ENCODE measurements at places on chromosomes 13 and 19. TPM values are rescaled to one million over a fixed set of nuclear protein-coding genes. Genes with fewer than 3 reads are reported as not detected.

The KIR2DL1 gene
- not detected for total RNA-seq

The PBX4 gene
- 3.4 TPM for total RNA-seq

The FGF22 gene
- not detected for total RNA-seq

The PSPN gene
- 2.9 TPM for total RNA-seq

The RFPL4AL1 gene
- total RNA-seq: not detected

The CEACAM3 gene
- not detected for total RNA-seq

The ICAM4 gene
- 0.24 TPM for total RNA-seq

The ZNF724 gene
- total RNA-seq: 2.3 TPM

The KCNC3 gene
- not detected for total RNA-seq

The NALCN gene
- 0.49 TPM for total RNA-seq

The FAM124A gene
- total RNA-seq: 0.97 TPM

The C19orf85 gene
- not detected for total RNA-seq

The SIGLEC8 gene
- total RNA-seq: not detected

The CYP2A6 gene
- total RNA-seq: not detected

The ZSCAN4 gene
- not detected for total RNA-seq

The OR7A5 gene
- not detected for total RNA-seq

The PAK4 gene
- total RNA-seq: 14.9 TPM

The CEACAM16 gene
- not detected for total RNA-seq

The ZNF835 gene
- total RNA-seq: 0.97 TPM

The ZNF134 gene
- total RNA-seq: 33.9 TPM

The WDR87 gene
- total RNA-seq: under 0.01 TPM

The IRGC gene
- total RNA-seq: not detected

The KLK14 gene
- not detected for total RNA-seq

The NXNL1 gene
- not detected for total RNA-seq

The KLK13 gene
- not detected for total RNA-seq

The PRPF31 gene
- 41.4 TPM for total RNA-seq

The MAB21L1 gene
- total RNA-seq: 6.0 TPM

The PSG11 gene
- total RNA-seq: not detected

The PLPPR3 gene
- 2.4 TPM for total RNA-seq

The PLIN4 gene
- under 0.01 TPM for total RNA-seq

The EVI5L gene
- total RNA-seq: 21.9 TPM

The CACNA1A gene
- 23.5 TPM for total RNA-seq

The ACP7 gene
- total RNA-seq: 1.1 TPM

The POU2F2 gene
- total RNA-seq: 2.9 TPM

The AP1M1 gene
- 107 TPM for total RNA-seq

The ZNF345 gene
- total RNA-seq: 2.7 TPM

The GFY gene
- not detected for total RNA-seq

The ISYNA1 gene
- 15.1 TPM for total RNA-seq

The SIGLEC7 gene
- total RNA-seq: not detected

The CATSPERD gene
- total RNA-seq: not detected

The C5AR1 gene
- total RNA-seq: 0.49 TPM

The HIF3A gene
- 0.12 TPM for total RNA-seq

The ZNF610 gene
- 2.6 TPM for total RNA-seq

The LILRB5 gene
- not detected for total RNA-seq

The NAA16 gene
- total RNA-seq: 9.6 TPM

The PRRG2 gene
- total RNA-seq: 2.2 TPM

The SIGLEC9 gene
- not detected for total RNA-seq

The SLITRK6 gene
- total RNA-seq: 0.12 TPM

The NLRP5 gene
- not detected for total RNA-seq

The CGB8 gene
- total RNA-seq: not detected

The FAAP24 gene
- 2.9 TPM for total RNA-seq

The CFAP97D2 gene
- total RNA-seq: not detected

The C19orf73 gene
- 0.36 TPM for total RNA-seq

The KLK4 gene
- not detected for total RNA-seq

The HSPB6 gene
- 14.8 TPM for total RNA-seq

The NAPSA gene
- total RNA-seq: not detected

The LMTK3 gene
- total RNA-seq: 0.36 TPM

The CPAMD8 gene
- total RNA-seq: 1.1 TPM
